ENCODE measurements at places on chromosomes 1 and 21.
A peak's percentile ranks its signal among the peaks of the same experiment; 100 is the strongest.

GRCh38 chr1:78250201-78250600, 204.4 kb downstream of the GIPC2 start:
- no peak for DNase-seq

GRCh38 chr21:35473496-35473895, 424.4 kb upstream of the RUNX1 start:
- no peak for DNase-seq

GRCh38 chr1:219443763-219444162, 169.1 kb downstream of the ZC3H11B start:
- DNase-seq, result no peak

- no peak for DNase-seq
Observed at GRCh38 chr1:161192476-161193465, 6.1 kb downstream of the ADAMTS4 start.

GRCh38 chr1:232628335-232629249, 1.3 kb downstream of the SIPA1L2 start:
- no peak for DNase-seq

DNA sequence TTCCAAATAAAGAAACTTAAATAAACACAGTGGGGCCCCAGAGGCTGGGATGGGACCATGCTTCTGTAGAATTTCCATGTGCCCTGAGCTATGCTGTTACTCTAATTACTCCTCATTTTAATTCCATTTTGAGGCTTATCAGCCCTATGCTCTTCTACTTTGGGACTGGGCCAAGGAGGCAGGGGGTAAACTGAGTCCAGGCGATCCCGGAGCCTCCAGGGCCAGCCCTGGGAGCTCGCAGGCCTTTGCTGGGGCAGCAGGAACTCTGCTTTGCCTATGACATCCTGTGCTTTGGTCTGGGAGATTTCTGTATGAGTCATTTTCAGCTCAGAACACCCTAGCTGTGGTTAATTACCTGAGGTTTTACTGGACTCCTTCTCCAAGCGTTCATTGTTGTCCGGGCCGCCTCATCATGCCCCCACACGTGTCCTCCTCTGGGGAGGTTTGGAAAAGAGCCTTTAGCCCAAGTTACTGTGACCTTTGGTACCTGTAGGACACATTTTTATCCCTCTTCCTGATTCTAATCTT, 95.7 kb downstream of the RHOU start:
- no peak for DNase-seq

DNA sequence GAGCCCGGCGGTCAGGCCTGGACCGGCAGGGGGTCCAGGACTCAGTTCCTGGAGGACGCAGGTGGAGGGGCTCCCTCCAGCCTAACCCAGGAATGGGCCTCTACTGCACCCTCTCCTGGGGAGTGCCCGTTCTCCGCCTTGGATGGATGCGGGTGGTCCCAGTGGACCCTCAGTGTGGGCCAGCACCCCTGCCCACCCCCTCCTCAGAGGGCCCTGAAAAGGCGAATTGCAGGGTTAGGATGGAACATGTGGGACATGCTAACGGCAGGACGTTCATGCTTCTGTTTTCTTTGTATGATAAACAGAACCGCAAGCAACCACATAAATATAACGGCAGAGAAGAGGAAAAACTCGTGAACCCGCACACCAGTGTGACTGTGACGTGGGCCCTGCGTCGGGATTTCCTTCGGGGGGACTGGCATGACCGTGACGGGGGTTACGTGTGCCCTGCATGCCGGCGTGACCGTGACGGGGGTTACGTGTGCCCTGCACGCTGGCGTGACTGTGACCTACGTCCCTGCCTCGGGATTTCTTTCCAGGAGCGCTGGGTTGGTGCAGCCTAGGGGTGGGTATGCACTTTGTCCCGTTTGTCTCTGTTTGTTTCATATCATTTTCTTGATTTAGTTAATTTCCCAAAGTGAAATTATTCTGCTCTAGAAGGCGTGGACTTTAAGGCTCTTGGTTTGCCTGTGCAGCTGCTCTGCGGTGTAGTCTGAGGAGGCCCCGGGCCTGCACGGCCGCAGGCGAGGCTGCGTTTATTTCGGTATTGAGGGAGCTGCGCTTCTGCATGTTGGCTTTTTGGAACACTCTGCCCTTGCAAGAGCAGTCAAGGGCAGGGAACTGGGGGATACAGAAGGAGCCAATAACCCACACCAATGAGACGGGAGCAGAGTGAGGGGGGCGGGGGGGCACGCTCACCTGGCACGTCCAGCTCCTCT, 3.1 kb downstream of the FTCD start:
- peak; percentile 5 for DNase-seq

- DNase-seq, result no peak
Observed at GRCh38 chr1:6509220-6509918, 17.9 kb upstream of the PLEKHG5 start.

DNA sequence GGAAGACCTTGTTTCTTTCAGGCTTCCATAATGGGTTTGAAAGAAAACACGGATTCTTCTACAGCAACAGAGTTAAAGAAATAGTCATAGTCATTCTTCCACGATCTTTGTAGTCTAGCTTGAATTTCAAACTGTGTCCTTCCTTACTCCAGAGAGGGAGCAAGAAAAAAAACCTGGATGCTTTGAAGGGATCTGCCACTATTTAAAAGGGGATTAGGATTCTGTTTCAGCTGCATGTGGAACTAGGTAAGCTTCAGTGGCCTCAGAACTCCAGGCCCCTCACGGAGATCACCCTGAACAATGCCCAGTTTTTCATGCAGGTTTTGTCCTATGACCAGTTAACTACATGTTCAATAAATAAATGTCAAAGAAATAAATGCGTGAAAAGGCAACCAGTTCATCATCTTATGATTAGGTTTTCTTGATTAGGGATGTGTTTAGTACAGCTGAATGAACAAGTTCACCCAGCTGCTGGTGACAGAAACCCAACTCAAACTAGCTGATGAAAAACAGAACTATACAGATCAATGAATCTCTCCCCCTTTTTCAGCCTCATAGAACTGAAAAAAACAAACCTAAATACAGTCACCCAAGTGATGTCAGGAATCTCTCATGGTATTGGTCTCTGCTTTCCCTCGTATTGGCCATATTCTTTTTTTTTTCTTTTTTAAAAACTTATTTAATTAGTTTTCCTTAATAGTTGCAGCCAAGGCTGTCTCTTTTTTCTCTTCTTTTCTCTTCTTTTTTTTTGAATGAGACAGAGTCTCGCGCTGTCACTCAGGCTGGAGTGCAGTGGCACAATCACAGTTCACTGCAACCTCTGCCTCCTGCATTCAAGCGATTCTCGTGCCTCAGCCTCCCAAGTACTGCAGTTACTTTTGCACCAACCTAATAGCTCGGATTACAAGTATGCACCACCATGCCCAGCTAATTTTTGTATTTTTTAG, 14.6 kb upstream of the MPZL1 start:
- DNase-seq, result no peak

DNA sequence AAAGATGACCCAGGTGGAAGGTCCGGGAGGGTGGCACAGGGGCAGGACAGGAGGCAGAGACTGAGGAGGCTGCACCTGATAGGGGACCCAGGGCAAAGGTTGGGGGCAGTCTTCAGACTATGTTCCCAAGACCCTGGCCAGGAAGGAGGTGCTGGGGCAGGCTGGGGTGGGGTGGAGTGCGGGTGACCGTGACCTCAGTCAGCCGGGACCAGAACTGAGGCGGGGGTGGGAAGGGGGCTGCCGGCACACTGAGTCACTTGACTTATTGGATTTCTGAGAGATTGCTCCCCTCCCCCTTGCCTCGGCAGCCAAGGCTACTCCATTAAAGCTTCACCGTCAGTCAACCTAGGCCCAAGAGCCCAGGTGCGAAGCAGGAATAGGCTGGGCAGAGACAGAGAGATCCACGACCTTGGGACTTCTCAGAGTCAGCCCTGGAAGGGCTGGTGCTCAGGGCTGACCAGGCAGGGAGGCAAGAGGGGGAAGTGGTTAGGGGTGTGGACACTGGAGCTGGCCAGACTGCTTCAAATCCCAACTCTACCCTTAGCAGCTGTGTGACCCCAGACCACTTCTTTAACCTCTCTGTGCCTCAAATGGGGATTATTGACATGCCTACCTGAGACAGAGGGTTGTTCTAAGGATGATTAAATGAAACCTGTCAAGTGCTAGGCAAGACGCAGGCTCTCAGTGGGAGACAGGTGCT, 47.9 kb upstream of the LAPTM5 start:
- DNase-seq, result no peak

GRCh38 chr1:177163844-177164379, 600 bp downstream of the ASTN1 start:
- DNase-seq, result no peak

DNA sequence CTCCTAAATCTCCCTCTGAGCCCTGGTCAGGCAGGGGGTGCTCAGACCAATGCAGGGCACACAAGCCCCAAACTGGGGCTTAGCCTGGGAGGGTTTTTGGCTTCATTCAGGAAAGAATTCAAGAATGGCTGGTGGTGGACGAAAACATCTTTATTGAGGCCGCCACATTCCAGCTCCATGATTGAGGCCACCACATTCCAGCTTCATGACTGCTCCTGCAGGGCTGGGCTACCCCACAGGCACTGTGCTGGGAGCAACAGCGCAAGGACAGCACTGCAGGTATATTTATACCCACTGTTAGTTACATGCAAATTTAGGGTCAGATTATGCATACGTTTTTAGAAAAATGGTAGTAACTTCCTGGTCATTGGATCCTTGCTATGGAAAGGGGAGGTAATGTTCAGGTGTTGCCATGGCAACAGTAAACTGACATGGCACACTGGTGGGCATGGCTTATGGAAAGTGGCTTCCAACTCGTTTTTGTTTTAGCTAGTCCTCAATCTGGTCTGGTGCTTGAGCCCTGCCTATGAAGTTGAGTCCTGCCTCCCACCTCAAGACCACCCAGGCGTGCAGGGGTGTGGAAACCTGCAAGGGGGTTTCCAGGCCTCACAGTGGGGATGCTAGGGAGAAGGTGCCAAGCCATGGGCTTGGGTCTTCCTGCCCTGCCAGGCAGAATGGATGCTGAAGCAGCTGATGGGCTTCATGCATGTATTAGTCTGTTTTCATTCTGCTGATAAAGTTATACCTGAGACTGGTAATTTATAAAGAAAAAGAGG, 348.7 kb upstream of the AJAP1 start:
- DNase-seq, result no peak

DNA sequence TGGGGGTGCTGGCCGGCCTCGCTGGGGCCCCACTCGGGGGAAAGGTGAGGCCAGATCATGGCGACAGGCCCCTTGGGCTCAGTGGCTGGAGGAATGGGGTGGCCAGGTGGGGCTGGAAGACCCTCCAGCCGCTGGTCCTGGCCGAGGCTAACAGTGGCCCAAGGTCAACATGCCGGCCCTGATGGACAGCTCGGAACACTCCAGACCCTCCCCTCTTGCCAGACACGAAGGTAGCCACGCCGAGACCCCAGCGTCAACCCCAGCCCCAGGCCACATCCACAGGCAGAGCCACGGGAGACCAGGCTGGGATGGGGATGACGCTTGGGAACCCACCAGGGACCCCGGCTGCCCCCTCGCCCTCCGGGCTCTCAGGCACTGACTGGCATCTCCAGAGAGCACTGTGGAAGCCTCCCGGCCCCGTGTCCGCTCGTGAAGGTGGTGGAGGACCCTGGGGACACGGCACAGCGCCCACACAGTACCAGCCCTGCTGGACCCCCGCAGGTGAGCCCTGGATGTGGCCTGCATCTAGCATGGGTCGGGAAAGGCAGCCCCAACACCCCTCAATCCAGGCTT, 905 bp upstream of the C1QTNF12 start:
- DNase-seq, result no peak

- no peak for DNase-seq
Observed at GRCh38 chr1:101004670-101005069, 20.9 kb downstream of the DPH5 start.

GRCh38 chr1:76231320-76231719, 156.8 kb downstream of the ST6GALNAC3 start:
- DNase-seq, result no peak

DNA sequence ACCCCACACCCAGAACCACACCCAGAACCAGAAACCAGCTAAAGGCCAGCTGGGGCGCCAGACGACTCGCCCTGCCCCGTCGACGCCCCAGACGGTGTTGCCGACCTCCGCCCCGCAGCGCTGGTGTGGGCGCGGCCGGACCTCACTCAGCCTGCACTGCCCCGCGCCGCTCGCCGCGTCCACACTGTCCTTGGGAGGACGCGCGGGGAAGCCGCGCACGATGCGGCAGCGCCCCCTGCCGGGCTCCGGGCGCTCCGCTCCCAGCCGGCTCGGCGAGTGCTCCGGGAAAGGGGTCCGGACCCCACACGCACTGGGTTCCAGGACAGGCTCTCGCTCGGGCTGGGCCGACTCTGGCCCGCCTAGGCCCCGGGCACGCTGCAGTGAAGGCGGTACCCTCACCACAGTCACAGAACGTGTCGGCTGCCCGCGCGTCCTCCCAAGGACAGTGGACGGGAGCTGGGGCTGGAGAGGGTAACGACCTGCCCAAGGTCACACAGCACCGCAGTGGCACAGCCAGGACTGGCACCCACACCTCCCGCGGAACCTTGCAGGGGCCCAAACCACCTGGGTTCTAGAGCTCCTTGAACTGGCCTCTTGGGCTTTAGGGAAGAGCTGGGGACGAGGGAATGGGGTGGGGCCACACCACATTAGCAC, 90.2 kb downstream of the DMRTA2 start:
- DNase-seq, result no peak

- DNase-seq, result no peak
Observed at GRCh38 chr1:52119301-52120079, 22.4 kb upstream of the ZFYVE9 start.

DNA sequence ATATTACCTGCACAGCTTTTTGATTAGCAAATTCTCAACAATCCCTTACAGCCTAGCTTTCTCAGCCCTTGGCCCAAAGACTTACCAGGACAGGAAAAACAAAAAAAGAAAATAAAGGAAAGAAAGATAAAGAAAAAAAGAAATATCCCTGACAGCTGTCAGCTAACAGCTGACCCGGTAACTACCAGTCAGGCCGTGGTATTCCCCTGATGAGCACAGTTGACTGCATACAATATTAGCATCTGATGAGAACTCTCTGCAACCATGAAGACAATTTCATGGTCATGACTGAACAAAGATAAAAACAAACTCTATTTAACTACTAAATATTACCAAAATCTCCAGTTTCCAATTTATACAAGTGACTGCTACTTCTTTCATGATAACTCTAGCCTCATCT, 798.8 kb downstream of the PLA2G4A start:
- DNase-seq, result no peak

DNA sequence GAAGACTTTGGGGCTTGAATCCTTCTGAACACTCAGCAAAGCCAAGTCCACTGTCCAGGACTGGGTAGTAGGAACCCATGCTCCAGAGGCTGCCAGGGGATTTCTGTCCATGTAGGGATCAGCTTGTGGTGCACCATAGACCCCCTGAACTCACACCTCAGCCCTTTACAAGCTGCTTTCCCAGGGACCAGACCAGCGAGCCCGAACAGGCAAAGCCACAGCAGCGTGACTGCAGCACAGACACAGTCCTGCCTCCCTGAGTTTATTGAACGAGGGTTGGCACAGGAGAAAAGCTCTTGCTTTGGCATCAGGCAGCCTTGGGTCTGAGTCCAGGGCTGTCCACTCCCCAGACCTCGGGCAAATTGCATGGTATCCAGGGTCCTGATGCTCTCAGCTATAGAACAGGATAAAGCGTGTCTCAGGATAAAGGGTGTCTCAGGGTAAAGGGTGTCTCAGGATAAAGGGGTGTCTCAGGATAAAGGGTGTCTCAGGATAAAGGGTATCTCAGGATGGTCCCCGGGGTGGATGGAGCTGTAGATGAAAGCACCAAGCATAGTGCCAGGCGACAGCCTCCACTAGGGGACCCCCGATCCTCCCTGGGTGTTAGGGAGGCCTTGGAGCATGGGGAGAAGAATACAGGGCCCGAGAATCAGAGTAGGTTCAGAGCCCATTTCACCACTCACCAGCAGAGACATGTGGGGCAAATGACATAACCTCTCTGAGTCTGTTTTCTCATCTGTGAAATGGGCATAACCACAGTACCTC, 648.8 kb downstream of the NPHP4 start:
- DNase-seq, result no peak
